ENCODE measurements at places on chromosomes 4 and X. TPM values are rescaled to one million over a fixed set of nuclear protein-coding genes. Genes with fewer than 3 reads are reported as not detected.
A peak's percentile ranks its signal among the peaks of the same experiment; 100 is the strongest.

The BTC gene
- total RNA-seq = 0.25 TPM

DNA sequence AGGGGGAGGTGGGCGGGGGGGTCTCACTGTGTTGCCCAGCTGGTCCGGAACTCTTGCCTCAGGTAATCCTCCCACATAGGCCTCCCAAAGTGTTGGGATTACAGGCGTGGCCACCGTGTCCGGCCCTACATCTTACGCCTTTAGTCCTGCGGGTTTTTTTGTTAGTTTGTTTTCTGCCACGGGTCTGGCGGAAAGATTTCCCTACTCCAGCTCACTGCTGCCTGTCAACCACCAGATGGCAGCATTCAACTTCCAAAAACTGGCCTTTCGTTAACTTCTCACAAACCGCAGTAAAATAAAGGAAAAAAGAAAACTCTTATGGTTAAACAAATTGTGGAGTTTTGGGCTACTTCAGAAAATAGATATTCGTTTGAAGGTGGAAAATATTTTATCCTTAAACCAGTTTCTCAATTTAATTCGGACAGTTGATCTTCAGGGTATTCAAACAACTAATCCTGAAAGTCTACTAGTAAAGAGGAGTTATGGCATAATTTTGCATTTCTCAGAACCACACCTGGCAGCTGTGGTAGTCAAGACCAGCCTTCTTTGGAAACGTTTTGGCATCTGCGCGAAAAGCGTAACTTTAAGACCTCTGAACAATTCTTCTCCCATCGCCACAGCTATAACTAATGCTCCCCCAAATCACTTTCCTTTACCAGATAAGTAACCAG lies 41.1 kb downstream of the LUZP4 start:
- DNase-seq = no peak

GRCh38 chr4:872241-872981 lies 46.5 kb upstream of the CPLX1 start:
- no peak for DNase-seq

- DNase-seq = no peak
Measured at GRCh38 chr4:152663203-152664066, 16.4 kb downstream of the TMEM154 start.

DNA sequence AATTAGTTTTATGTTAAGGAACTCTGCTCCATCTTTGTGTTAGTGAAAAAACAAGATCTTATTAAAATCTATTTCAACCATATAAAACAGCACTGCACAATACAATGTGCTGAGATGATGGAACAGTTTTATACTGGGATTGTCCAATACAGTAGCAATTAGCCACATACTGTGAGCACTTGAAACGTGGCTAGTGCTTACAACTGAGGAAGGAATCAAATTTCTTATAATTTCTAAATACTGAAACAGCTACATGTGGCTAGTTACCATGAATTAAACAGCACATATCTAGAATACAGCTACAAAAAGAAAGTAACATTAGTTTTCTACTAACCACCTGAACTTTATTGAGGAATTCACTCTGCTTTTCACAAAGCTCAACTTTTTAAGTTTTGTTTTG lies 14.7 kb downstream of the NFXL1 start:
- no peak for DNase-seq

GRCh38 chrX:21373001-21373400 lies 1.2 kb upstream of the CNKSR2 start:
- no peak for DNase-seq

GRCh38 chrX:19094654-19095053 lies 27.6 kb downstream of the ADGRG2 start:
- peak; percentile 20 for DNase-seq

DNA sequence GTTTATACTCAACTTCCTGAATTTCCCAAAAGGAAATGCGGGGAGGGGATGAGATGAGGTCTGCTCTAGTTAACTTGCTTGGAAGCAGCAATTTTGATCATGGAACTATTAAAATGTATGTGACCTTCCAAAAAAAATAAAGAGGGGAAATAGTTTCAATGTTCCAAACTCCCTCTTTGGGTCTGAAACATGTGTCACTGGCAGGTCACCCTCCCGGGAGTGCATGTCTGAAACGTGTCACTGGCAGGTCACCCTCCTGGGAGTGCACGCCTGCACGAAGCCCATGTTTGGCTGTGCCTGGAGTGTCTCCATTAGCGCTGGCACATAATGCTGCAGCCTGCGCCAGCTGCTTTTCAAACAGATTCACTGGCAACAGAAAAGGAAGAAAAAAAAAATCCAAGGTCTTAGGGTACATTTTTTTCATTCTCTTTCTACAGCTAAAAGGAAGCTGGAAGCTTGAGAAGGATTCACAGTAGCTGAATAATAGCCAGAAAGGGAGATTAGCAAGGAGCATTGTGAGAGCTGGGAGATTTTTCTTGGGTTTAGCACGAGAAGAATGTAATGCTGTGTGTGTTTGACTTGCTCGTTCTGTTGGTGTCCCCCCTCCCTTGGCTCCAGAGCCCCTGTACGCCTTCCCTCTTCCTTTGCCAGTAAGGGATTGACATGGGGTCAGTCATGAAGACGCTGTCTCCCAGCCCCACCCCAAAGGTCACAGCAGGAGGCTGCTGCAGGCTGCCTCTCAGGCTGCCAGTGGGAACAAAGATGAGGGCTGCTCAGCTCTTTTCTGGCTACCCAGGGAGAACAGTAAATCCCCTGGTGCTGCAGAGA lies 39.2 kb upstream of the TLR3 start:
- DNase-seq = peak; percentile 83

The ABLIM2 gene
- total RNA-seq = 43.5 TPM

GRCh38 chr4:174358410-174358809 lies 74.7 kb downstream of the CEP44 start:
- DNase-seq = no peak

DNA sequence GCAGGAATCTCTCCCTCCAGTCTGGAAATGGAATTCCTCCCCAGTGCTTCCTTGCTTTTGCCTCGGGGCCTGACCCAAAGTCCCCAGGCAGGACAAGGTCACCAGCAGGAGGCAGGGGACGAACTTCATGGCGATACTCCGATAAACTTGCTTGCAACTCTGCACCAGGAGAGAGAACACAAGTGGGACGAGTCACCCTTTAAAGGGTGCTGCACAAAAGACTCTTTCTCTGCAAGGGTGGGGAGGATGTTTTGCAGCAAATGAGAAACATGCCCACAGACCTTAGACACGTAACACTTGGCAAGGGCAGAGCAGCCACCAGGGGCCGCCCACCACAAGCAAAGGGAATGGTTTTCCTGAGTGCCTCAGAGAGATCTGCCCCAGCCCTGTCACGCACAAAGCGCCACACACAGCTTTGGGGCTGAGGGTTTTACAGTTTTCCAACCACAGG lies at the start of gene FGFBP2:
Gene FGFBP2, minus strand, starts transcription at position 175 of the 451 bp plus-strand sequence. Its CDS starts 46 bp downstream, at position 129.
- peak; percentile 39 for DNase-seq

The ENAM gene
- 6.2 TPM for total RNA-seq

DNA sequence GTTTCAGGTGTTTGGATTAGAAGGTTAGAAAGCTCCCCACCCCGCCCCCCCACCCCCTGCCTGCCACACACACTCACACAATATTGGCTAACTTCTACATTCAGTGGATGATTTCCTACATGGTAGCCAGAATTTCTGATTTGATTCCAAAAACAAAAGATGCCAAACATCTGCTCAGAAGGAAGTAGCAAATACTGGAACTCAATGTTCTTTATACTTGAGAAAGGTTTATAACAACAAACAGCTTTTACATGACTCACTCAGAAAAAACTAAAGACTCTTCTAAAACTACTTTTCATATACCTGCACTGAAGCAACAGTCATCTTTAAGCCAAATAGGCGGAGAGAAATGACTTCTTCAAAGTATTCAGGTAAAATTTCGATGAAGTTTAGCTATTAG lies 750.5 kb upstream of the POU3F4 start:
- no peak for DNase-seq

DNA sequence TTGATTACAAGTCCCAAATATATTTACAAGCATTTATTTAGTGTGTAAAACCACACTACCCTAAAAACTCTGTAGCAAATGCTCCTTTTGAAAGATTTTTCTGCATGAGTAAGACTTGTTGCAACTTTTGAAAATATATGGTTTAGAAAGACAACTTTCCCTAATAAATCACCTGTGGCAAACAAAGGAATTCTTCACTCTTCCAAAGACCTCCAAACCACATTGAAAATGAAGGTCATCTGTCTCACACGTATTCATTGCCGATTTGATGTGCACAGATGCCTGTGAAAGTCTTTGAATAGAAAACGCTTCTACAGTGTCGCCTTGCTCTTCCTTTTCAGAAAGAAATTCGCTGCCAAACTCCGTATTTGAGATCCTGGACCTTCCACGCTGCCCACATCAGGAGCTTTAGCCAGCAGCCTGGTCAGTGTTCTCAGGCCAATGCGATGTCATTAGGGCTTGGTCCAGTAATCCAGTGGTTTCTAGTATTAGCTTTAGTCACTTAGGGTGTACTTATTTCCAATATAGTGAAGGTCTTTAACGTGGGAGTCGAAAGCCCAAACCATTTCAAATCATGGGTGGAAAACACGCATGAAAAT lies 22.2 kb downstream of the SPINK2 start:
- DNase-seq = no peak

The TMEM154 gene
- total RNA-seq = 1.4 TPM

DNA sequence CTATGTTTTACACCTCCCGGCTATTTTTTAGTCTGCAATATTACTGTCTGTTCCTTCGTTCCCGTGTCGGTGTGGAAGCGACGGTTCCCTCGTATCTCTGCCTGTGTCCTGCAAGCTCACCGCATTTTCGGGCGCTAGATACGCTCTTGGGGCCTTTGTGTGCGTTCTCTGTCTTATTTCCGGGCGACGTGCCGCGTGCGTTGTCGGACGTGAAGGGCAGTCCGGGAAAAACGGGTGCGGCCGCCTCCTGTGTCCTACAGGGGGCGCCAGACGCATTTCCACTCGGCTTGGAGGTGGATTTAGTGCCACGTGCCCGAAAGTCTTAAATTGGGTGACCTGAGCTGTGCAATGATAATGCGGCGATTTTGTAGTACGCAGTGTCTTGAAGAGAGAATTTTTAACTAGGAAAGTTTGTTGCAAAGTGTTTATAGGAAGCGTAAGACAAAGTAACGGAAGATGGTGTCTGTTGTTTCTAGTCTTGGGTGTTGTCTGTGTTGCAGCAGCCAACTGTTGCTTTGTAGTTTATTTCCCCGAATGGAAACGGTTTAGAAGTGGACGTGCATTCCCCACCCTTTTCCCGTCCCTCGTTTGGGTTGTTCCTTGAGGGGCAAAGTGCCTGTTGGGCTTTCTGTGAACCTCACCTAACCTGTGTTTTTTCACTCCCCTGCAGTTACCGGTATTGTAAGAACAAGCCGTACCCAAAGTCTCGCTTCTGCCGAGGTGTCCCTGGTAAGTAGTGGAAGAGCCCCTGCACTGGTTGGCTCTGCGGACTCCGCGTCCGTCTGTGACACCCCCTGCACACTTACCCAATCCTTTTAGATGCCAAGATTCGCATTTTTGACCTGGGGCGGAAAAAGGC lies 720 bp downstream of the RPL10 start:
- peak; percentile 87 for DNase-seq

DNA sequence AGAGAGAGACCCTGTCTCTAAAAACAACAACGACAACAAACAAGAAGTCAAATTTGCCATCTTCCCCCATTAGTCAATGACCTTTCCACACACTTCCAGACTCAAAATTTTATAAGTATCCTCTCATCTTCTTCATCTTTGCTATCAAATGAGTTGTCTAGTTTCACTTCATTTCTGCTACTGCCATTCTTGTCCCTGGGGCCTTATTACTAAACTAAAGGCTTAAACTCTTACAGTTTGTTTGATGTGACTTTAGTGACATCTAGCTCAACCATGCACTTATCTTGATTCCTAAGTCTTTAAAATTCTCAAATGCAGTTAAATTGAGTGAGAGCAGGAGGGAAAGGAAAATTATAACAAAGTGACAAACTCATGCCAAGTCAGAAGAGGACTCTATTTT lies 271.8 kb upstream of the GK2 start:
- no peak for DNase-seq

Data from left ventricle myocardium inferior (tissue), 1 donor.